Right cardiac atrium (tissue), 5 donors: ENCODE measurements at places on chromosomes 3 and 15. TPM values are rescaled to one million over a fixed set of nuclear protein-coding genes. Genes with fewer than 3 reads are reported as not detected.

The MFN1 gene
- polyA plus RNA-seq: 20.9 TPM

The LTK gene
- polyA plus RNA-seq: 1.6 TPM

The THBS1 gene
- 38.8 TPM for polyA plus RNA-seq

The GRAMD2A gene
- 0.14 TPM for polyA plus RNA-seq

The GOLGA8N gene
- polyA plus RNA-seq: 7.9 TPM
